ENCODE measurements at places on chromosomes 7 and 10.

DNA sequence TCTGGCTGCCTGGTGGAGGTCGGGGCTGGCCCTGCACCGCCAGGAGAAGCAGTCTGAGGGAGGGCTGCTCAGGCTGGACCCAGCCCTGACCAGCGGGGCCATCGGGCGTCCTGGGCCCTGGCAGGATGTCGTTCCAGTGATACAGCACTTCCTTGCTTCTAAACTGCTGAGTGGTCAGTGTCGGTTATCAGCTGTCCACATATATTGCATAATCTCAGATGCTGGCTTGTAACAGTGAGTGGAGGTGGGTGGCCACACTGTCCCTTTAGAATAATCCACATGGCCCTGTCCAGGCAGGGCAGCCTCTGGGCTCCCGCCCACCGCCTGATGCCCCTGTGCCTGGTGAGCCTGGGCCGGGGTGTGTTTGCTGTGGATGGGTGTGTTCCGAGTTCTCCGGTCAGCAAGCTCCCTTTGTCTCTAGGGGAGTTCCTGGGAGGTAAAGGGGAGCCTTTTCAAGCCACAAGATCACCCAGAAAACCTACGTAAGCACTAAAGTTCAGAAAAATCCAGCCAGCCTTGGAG, 86.1 kb downstream of the LHPP start:
- DNase-seq: no peak

DNA sequence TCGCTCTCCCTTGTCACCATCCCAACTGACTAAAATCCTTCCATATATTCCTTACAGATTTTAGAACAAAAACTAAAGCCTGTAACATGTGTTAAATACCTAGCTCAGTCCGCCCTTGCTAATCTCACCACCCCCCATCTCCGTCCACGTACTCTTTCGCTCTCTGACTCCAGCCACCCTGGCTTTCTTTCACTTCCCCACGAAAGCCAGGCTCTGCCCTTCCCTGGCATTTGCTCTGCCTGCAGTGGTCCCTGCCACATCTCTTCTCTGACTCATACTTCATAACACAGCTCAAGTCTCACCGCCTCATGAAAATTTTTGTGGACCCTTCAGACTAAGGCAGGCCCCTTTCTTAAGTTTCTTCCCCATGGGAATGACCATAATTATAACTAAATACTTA, 11.7 kb upstream of the GPAM start:
- DNase-seq: no peak

- peak; percentile 14 for DNase-seq
Measured at GRCh38 chr7:12257582-12257981, 46.5 kb downstream of the TMEM106B start.

- DNase-seq: no peak
Measured at GRCh38 chr10:29316308-29317026, 27.6 kb downstream of the LYZL1 start.

DNA sequence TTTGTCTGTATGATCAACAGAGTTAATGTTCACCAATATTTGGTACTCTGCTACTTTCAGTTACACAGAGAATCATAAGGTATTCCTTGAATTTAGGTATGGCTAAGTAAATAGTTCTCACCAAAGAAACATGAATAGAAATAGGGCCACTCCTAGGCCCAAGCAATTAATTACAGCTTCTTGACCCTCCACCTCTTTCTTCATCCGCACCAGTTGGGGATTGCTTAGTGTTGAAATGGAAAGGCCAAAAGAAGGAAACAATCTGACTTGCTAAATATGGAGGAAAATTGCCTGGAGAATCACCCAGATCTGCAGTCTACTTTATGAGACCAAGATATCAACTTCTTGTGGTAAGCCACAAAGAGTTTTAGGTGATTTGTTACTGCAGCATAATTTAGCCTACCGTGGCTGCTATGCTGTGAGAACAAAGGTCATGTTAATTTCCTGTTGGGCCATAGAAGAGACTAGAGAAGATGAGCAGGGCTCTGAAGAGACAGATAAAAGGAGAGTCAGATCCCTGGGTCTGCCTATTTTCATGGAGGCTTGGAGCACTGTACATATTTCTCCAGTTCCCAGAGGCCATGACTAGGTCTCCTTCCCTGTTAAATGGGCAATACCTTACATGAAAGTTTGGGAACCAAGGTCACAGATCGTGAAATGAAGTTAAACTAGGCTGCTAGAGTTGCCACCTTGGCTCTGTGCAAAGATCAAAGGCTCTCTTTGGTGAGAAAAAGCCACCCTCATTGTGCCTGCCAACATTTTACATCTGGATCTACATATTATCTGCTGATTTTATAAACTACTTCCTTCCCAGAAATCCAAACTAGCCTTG, 93.3 kb upstream of the GDF10 start:
- DNase-seq: no peak

GRCh38 chr7:111413739-111414138, 148.6 kb downstream of the IMMP2L start:
- no peak for DNase-seq

DNA sequence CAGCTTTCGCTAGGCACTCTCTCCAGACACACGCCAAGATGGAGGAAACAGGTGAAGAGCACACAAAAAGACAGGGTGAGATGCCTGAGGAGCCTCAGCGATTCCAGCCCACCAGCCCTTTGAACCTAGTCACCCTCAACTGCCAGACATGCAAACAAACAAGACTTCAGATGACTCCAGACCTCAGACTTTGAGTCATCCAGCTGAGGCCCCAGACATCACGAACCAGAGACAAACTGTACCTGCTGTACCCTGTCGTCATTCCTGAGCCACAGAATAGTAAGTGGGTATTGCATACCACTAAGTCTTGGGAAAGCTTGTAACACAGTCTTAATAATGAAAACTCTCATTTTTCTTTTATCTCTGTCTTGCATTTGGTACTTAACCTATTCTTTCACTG, 126.6 kb upstream of the LSM8 start:
- DNase-seq: no peak

DNA sequence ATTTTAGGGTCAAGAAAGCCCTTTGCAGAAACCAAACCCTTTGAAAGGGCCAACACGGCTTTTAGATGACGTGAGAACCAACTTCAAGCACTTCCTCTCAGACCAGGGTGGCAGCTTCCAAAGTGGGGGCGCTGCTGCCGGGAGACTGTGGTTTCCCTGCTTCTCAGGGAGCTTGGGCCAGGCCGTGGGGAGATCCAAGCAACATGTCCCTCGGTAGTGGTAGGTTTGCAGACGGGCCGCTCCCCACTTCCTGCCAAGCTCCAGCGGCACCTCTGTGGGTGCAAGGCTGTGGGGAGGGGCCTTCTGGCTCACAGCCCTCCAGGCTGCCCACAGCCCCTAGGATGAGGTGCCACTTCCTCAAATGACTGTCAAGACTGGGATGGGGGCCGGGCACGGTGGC, 132.4 kb downstream of the FAM53B start:
- peak; percentile 40 for DNase-seq

GRCh38 chr10:61878740-61879068, 22.8 kb upstream of the ARID5B start:
- no peak for DNase-seq

- DNase-seq: no peak
Measured at GRCh38 chr7:75055830-75056772, 17.5 kb downstream of the RCC1L start.

GRCh38 chr10:29150010-29150409, 138.9 kb upstream of the LYZL1 start:
- DNase-seq: no peak

GRCh38 chr10:124385627-124386185, 33.0 kb downstream of the OAT start:
- no peak for DNase-seq

DNA sequence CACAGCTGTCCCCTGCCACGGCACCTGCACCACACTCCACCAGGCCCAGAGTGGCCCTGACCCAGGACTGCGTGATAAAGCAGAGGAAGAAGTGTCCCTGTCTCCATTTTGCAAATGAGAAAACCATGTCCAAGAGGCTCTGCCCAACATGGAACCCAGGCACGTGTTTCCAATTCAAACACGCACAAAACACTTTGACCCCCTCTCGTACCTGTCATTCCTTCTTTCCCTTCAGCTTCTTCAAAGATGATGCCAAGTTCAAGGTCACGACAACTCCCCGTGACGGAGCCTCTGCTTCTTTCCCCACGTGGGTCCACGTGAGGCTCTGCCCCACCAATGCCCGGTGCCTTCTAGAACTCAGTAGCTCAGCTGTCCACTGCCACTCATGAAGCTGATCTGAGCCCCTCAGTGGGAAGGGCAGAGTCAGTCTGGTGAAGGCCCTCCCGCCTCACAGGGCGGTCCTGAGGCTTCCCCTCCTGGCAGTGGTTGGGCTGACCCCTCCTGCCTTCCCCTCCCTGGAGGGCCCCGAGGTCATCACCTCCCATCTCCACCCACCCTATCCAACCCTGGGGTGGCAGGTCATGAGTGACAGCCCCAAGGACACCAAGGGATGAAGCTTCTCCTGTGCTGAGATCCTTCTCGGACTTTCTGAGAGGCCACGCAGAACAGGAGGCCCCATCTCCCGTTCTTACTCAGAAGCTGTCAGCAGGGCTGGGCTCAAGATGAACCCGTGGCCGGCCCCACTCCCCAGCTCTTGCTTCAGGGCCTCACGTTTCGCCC, 19.0 kb downstream of the CALML5 start:
- no peak for DNase-seq

DNA sequence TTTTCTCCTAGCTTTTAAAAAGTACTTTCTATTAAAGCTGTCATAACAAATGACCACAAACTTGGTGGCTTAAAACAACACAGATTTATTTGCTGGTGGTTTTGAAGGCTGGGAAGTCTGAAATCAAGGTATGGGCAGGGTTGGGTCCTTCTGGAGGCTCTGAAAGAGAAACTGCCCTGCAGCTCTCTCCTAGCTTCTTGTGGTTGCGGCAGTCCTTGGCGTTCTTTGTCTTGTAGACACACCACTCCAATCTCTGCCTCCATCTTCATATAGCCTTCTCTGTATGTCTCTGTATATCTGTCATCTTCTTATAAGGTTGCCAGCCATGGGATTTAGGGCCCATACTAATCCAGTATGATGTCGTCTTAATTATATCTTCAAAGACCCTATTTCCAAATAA, 79.4 kb upstream of the PRR15 start:
- no peak for DNase-seq

DNA sequence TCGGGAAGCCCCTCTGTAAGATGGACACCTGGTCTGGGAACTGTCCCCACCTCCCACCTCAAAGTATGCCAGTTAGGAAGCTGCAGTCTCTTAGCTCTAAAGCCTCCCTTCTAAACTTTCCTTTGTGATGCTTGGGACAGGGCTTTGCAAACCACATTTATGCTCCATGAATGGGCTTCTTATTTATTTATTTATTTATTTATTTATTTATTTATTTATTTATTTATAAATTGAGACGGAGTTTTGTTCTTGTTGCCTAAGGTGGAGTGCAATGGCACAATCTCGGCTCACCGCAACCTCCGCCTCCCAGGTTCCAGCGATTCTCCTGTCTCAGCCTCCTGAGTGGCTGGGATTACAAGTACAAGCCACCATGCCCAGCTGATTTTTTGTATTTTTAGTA, 1009.4 kb downstream of the TYW1 start:
- no peak for DNase-seq

DNA sequence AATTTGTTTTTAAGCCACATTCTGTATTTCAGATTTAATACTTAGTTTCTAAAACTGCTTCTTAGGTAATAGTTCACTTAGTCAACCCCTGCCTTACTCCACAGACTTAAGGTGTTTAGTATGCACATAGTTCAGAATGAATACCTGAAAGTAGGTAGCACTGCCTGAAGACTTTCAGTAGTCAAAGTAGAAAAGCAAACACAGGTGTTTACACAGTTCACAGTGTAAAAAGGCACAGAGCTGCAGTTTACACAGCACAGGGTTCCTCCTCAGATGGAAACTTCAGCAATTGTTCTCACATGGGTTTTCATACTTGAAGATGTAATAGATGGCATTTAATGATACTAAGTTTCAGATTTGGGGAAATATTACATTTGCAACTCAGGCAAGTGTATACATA, 3.1 kb upstream of the PKD1L1 start:
- no peak for DNase-seq

DNA sequence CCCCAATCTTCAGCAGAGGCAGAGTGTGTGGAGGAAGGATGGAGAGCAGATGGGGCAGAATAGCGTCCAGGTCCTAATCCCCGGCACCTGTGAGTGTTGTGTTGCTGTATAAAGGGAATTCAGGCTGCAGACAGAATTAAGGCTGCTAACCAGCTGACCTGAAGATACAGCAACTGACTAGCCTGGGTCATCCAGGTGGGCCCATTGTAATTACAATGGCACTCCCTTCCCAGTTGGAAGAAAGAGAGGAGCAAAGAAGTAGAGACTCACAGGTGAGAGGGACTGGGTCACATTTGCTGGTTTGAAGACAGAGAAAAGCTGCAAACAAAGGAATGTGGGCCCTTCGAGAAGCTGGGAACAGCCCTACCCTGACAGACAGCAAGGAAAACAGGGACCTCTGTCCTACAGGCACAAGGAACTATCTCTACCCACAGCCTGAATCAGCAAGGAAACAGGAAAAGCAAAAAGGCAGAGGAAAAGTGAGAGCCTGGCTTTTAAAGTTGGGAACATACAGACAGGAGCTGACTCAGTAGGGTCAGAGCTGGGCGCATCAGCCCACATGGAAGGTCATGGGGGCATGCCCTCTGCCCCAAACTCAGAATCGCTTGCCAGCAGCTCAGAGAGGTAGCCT, 11.6 kb upstream of the TMEM72 start:
- no peak for DNase-seq

GRCh38 chr7:35716038-35716803, 21.3 kb upstream of the HERPUD2 start:
- DNase-seq: no peak

DNA sequence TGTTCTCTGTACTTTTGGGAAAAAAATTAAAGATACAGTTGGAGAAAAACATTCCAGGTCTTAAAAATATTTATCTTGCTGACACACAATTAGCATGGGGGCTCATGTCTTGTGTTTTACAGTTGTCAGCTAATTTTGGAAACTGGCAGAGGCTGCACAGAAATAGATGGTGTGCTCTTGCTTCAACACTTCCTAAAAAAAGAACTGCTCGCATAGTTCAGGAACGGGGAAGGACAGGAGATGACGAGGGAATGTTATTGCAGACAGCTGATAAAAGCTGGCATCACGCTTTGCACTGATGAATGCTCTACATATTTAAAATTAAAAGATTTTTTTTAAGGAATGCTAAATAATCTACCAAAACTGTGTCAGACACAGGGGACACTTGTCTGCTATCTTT, 103.5 kb upstream of the CELF2 start:
- DNase-seq: no peak

GRCh38 chr10:106136175-106136574, 1028.3 kb downstream of the SORCS1 start:
- DNase-seq: no peak
